ENCODE measurements at places on chromosomes 12 and 14.

GRCh38 chr14:89625731-89626232 lies 208.7 kb upstream of the FOXN3 start:
- DNase-seq: no peak

- peak; percentile 73 for DNase-seq
Observed at GRCh38 chr14:100440207-100440631, 117.1 kb downstream of the SLC25A47 start.

DNA sequence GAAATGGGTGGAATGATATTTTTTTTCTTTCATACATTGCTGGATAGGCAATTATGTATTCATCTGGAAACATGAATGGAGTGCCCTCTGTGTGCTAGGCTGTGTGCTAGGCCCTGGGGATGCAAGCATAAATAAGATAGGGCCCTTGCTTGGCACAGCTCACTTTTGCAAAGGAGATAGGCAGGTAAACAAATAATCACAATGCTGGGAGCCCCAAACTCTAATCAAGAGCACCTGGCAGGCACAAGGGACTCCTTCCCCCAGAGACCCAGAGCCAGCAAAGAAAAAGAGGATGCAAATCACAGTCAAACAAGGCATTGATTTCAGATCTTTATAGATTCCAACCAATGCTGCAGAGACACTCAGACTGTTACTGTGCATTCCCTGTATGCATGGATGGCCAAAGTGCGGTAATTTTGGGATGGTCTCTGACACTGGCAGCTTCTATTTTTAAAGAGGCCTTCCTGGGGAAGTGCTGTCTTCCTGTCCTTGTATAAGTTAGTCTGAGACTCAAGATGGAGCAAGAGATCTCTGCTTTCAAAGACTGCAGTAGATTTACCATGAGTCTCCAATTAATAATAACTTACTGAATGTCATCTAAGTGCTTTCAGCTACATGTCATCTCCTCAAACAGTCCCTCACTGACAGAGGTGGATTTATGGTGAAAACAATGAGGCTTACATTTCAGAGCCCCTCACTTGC lies 45.1 kb upstream of the CPM start:
- DNase-seq: peak; percentile 19

DNA sequence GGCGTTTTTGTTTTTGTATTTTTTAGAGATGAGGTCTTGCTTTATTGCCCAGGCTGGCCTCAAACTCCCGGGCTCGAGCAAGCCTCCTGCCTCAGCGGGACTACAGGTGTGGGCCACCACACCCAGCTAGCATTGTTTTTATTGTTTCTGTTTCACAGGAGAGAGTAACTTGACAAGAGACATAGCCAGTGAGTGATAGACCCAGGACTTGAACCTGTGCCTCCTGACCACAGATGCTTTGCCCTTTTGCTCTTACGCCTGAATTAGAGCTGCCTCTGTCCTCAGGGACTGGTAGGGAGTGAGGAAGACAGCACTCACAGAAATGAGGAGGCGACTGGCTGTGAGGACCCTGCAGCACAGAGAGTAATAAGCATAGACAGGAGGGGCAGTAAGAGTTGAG lies 2.3 kb downstream of the EVL start:
- DNase-seq: no peak

GRCh38 chr14:96166461-96167223 lies 38.0 kb upstream of the BDKRB2 start:
- no peak for DNase-seq

- DNase-seq: no peak
Observed at GRCh38 chr12:50257236-50258166, 25.8 kb downstream of the LIMA1 start.

DNA sequence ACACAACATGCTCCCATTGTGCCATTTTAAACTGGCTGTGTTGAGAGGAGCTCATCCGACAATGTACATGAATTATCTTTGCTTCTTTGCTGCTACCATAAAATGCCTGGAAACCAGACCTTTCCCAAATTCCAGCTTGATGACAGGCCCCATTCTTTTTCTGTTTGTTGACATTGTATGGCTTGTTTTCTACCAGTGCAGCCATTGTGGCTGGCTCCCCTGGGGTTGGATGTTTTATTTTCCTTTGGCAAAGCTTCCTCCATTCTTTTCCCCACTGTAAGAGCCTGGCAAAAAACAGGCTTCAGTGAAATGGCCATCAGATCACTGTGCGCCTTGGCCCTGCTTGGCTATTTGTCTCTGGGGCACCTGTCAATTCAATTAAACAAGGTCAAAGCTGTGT lies 532.5 kb downstream of the VRK1 start:
- DNase-seq: no peak

DNA sequence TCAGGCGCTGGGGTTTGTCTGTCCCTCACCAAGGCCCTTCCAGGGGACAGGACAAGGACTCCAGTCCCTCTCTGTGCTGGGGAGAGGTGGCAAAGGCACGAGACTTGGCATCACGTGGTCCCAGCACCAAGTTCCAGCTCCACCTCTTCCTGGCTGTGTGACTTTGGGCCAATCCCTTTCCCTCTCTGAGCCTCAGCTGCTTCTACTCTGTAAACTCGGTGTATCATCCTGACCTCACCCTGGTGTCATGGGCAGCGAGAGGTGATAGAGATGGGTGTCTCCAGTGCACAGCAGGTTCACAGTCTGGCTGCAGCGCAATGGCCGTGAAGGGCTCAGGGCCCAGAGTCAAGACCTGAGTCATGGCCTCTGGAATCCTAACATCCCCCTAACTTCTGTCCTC lies 54.0 kb downstream of the MVK start:
- no peak for DNase-seq

DNA sequence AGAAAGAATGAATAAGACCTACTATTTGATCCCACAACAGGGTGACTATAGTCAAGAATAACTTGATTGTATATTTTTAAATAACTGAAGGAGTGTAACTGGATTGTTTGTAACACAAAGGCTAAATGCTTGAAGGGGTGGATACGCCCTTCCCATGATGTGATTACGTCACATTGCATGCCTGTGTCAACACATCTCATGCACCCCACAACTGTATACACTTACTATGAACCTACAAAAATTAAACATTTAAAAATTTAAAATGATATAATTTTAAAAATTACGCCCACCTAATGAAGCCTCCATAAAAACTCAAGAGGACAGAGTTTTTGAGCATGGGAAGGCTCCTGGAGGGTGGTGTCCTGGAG lies 94.5 kb downstream of the SCARB1 start:
- no peak for DNase-seq

DNA sequence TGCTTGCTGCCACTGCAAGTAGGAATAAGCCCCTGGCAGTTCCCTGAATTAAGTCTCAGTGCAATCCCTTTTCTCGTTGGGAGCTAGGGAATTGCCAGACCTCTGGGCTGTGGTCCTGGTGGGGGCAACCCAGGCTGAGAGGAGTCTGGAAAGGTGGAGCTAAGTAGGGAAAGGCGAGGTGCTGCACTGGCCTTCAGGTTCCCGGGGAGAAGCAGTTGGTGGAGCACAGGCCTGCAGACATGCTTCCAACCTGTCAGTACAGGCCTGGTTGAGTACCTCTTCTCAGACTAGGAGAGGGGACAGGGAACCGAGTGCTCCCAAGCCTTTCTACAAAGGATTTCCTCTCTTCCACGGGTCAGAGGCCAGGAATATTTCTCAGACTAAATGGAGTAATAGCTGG lies 1.5 kb downstream of the NRIP2 start:
- DNase-seq: no peak

GRCh38 chr14:102008891-102009290 lies 44.5 kb downstream of the DYNC1H1 start:
- no peak for DNase-seq

GRCh38 chr12:57832966-57833365 lies 13.6 kb downstream of the CTDSP2 start:
- no peak for DNase-seq

GRCh38 chr14:55733599-55733998 lies 153.6 kb downstream of the KTN1 start:
- DNase-seq: no peak

GRCh38 chr14:81311778-81312177 lies 88.3 kb downstream of the STON2 start:
- DNase-seq: no peak

GRCh38 chr14:20782280-20782890 lies 1.3 kb downstream of the RNASE6 start:
- DNase-seq: no peak

DNA sequence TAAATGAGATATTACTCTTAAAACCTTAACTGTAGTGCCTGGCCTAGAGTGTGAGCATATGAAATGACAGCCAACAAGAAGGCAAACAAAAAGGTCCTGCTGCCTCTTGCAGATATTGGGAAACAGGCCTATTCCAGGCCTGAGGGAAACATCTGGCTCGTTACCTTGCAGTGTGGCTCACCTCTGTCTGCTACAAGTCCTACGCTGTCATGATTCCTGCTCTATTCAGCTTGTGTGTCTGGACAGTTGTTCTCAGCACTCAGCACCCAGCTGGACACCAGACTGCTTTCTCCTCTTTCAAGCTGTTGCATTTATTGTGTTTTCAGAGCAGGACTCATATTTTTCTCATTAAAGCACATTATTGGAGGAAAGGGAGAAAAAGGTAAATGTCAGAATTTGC lies 113.5 kb downstream of the TMTC2 start:
- DNase-seq: no peak

GRCh38 chr14:59101476-59101875 lies 87.0 kb upstream of the DAAM1 start:
- DNase-seq: no peak

DNA sequence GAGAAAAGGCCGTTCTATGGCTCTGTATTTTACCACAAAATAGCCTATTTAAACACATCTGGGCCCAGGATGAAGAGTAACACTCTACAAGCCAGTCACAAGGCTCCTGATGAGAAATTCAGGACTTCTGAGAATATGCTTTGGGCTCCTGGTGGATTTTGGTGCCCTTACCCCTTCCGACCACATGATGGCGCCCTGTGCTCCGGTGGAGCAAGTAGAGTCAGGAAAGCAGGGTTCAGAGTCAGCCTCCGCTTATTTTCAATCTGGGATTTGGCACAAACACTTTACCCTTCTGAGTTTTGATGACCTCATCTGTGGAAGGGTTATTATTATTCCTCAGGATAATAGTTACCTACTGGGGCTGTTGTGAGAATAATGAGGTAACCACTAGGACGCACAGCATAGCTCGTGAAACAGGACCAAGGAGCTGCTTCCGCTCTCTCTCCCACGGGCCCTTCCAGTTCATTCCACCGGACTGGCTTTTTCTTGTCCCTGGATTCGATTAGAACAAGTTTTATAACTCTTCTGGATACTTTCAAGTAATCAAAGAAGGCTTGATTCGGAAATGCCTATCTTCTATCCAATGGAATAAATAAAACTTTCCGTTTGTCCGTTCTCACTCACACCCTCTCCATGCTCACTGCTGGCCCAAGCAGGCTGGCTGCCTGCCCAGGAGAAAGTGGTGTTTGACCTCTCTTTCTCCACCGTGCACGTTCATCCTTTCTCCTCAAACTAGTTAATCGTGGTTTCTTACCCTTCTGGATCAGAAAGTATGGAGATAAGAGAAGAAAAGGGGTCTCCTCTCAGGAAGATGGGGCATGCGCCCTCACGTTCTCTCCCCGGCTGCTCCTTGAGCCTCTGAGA lies 104.6 kb downstream of the GALC start:
- no peak for DNase-seq

DNA sequence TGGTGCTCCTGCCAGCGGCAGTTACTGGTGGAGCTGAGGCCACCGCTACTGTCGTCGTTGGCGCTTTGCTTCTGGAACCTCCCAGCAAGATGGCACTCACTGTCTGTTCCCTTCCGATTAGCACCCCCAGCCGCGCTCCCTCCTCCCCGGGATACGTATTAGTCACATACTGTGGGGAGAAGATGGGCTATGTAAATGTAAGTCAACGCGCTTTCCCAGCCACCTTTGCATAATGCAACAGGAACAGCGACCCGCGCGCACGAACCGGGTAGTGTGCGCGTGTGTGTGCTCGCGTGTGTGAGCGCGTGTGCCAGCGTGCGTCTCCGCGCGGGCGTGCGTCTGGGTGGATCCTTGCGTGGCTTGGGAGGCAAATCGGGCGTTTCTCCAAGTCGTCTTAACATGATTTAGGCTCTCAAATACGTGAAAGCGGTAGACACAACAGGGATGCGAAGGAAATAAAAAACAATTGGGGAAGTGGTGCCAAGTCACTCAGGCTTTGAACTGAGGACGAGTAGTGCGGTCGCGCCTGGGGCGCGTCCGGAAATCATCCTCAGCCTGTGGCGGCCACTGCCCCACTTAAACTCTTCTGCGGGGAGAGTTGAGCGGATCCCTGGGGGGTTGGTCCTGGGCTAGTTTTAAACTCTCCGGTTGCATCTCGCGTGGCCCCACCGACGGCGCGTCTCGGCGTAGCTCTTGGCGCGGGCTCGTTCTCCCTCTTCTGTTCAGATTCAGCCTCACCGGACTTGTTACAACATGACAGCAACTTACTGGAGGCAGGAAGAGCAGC lies 1.8 kb downstream of the FLRT2 start:
- peak; percentile 68 for DNase-seq

GRCh38 chr12:45568808-45569207 lies 160.7 kb upstream of the ARID2 start:
- no peak for DNase-seq

DNA sequence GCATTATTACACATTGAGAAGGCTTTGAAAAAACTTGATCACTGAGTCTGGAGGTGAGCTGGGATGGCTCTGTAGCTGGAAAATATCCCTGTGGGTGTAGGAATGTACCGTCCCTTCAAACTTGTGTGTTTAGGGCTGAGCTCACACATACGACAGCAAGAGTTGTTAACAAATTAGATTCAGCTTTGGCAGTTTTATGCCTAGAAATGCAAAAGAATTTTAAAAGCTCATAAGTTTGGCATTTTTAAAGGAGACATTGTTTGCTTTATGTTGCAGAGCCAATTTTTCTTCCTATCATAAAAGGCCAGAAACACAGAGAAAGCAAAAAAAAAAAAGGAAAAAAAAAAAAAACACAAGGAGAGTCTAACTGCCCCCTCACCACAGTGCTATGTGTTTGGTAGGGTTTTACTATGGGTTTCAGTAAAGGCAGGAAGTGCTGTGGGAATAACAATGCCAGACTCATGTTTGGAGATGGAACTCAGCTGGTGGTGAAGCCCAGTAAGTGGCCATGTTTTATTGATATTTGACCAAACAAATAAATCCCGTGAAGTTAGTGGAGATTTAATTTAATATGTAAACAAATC lies 78.4 kb downstream of the DAD1 start:
- no peak for DNase-seq

- DNase-seq: no peak
Observed at GRCh38 chr12:39205969-39206368, 237.0 kb downstream of the KIF21A start.

DNA sequence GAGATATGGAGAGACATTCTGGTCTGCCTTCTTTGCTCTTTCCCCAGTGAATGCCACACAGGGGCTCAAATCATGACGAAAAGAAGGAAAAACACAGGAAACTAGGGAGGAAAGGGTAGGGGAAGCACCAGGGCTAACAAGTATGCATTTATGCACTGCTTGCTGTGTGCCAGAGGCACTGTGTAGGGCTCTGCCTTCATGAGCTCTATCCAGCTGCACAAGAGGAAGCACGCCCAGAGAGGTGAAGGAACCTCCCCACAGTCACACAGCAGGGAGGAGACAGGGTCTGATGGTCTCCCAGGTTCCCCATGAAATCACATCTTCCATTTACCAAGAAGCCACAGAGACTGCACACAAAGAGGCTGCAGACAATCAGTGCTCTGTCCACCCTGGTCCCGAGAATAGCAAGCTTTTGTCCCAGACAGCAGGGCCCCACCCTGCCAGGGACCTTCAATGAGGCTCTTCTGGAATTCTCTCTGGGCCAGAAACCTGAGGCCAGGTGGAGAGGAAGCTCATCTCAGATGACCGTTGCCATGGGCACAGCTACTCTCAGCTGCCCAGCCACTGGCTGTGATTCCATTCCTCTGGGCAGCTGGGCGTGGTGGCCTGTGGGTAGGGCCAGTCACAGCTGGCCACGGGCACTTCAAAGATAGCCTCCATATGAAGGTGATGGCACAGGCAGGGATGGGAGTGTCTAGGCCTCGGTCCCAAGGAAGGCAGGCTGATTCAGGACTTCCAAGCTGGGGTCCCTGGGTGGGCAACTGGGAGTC lies 7.3 kb upstream of the TRPV4 start:
- no peak for DNase-seq
